Common myeloid progenitor, CD34-positive (primary cell): ENCODE measurements at places on chromosomes 5 and 9.
A peak's percentile ranks its signal among the peaks of the same experiment; 100 is the strongest.

DNA sequence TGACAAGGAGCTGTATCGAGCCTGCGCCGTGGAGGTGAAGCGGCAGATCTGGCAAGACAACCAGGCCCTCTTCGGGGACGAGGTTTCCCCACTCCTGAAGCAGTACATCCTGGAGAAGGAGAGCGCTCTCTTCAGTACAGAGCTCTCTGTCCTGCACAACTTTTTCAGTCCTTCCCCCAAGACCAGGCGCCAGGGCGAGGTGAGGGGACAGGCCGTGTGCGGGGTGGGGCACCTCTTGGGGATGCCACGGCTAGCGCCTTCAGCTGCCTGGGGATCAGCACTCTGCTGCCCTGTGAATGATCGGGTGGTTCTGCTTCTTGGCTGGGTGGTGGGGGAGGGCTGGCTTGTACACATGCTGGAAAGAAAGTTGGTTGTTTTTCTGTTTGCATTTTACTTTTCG lies 1.7 kb downstream of the NELFB start:
- no peak for DNase-seq

- no peak for DNase-seq
These were observed 160.7 kb upstream of the TRPC7 start for GRCh38 chr5:136526021-136526420.

- DNase-seq, result peak; percentile 24
These were observed 230.8 kb upstream of the NR4A3 start for GRCh38 chr9:99590840-99591239.

GRCh38 chr5:146440870-146441495 lies 6.2 kb upstream of the TCERG1 start:
- no peak for DNase-seq

- no peak for DNase-seq
These were observed 607.8 kb downstream of the PSAT1 start for GRCh38 chr9:78904686-78905085.

DNA sequence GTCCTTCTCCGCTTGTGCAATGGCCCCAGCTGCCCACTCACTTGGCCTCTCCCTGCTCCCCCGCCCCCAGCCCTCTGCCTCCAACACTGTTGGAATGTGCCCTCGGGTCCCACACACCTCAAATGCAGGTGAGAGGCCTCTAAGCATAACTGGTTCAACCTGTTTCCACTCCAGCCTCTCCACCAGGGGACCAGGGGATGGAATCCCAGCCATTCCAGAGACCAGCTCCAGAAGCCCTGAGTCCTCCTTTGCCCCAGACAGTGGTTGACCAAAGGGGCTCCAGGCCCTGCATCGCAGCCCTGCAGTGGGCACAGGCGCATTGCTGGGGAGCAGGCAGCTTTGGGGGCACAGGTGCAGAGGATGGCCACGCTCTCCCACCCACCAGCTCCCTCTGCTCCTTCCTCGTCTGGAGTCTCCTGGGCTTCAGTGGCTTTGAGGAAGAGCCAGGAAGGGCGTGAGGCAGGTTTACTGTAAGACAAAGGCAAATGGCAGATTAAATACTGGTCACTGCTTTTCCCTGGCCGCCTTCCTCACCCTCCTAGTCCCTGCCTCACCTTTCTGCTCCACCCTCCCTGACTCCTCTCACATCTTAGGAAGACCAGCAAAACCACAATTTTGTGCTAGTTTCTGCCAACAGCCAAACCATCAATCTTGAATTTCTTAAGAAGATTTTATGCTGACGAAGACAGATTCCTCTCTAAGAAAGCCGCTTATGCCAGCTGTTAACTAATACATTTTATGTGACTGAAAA lies 29.1 kb upstream of the IRX2 start:
- no peak for DNase-seq

GRCh38 chr9:73684601-73685000 lies 532.9 kb downstream of the ANXA1 start:
- no peak for DNase-seq

GRCh38 chr5:93034621-93035590 lies 546.1 kb downstream of the NR2F1-AS1 start:
- DNase-seq, result no peak

DNA sequence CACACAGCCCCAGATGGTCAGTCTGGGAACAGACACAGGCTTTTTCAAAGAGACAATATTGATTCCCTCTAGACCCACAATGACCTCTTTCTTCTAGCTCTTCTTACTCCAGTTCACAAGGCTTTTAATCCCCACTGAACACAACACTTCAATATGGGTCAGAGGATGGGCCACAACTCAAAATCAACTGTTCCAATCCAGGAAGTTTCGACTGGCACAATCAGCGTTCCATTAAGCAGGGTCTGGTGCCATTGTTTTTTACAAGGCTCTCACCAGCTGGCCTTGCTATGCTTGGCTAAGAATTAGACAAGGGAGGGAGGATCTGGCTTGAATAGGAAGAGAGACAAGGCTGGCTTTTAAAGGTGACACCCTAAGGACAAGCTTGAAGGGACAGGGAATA lies 199.4 kb upstream of the SLC24A2 start:
- no peak for DNase-seq

DNA sequence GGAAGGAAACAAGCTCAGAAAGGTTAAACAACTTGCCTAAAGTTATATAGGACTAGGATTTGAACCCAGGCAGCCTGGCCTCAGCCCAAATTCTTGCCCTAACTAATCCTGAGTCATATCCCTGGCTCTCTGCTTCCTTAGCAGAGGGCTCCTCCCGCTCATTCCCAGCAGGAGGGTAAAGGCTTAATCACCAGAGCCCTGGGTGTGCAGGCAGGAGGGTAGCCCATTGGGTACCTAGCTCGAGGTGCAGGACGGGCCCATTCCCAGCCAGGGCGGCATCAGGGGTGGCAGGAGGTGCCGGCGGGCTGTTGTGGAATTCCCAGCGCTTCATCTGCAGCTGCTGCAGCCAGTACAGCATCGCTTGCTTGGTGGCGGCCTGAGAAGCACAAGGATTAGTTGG lies 3.9 kb downstream of the TBC1D2 start:
- no peak for DNase-seq

- DNase-seq, result no peak
These were observed 383.9 kb downstream of the CTNND2 start for GRCh38 chr5:11520241-11520930.

- no peak for DNase-seq
These were observed 54.7 kb downstream of the FXN start for GRCh38 chr9:69090140-69090750.

- no peak for DNase-seq
These were observed 385.0 kb downstream of the EFNA5 start for GRCh38 chr5:107285772-107286171.

DNA sequence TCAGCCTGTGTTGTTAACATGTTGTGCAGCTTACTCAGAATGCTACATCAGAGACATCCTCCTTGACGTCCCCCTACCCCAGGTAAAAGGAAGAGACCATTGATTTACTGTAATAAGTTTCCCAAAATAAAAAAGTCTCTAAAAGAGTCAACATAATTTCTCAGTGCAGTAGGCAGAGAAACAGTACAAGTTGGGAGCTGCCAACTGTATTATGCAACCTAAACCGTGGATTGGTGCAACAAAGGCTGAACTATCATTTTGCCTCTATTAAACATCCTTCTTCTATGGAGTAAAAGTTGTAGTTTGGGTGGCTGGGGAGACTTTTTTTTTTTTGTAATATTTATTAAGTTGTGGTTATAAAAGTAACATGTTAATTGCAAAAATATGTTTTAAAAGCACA lies 208.0 kb downstream of the NR3C1 start:
- no peak for DNase-seq

GRCh38 chr5:122192497-122193496 lies 63.5 kb downstream of the ZNF474 start:
- DNase-seq, result peak; percentile 71

DNA sequence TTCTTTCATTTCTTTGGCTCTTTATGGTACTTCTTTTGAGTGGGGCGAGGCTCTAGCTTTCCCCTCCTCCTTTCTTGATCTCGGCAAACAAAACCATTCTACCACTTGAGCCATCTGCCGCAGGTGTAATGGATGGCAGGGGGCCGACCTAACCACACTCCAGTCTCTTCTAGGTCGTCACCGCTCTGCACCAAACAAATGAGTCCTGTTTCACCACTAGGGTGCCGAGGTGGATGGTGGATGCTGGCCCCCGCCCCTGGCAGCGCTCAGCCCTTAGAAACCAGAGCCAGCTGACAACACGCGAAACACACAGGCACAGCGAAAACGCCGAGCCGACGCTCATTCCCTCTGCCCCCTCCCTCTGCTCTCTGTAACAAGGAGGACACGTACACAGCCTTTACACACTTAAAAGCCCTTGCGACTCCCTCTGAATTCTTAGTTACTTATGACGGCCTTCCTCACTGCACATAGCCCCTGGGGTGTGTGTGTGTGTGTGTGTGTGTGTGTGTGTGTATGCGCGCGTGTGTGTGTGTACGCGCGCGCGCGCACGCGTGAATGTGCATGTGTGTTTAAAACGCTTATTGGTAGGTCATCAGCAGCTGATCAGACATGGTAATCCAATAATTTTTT lies 199.4 kb downstream of the MEF2C start:
- DNase-seq, result peak; percentile 84

DNA sequence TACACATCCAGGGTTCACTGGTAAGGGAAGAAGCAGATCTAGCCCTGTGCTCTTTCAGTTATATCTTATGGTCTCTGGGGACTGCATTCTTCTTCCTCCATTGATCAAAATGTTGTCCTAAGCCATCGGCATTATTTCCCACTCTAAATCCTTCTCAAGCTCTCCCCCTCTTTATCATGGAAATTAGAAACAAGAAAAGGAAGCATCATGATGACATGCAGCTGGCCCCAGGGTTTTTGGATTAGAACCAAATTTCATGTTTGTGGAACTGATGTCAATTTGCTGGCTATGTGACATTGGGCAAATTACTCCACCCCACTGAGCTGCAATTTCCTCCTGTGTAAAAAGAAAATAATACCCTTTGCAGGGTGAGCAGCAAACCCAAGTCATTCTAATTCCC lies 39.5 kb downstream of the MFAP3 start:
- DNase-seq, result no peak

GRCh38 chr5:51731421-51732029 lies 348.3 kb downstream of the ISL1 start:
- no peak for DNase-seq

DNA sequence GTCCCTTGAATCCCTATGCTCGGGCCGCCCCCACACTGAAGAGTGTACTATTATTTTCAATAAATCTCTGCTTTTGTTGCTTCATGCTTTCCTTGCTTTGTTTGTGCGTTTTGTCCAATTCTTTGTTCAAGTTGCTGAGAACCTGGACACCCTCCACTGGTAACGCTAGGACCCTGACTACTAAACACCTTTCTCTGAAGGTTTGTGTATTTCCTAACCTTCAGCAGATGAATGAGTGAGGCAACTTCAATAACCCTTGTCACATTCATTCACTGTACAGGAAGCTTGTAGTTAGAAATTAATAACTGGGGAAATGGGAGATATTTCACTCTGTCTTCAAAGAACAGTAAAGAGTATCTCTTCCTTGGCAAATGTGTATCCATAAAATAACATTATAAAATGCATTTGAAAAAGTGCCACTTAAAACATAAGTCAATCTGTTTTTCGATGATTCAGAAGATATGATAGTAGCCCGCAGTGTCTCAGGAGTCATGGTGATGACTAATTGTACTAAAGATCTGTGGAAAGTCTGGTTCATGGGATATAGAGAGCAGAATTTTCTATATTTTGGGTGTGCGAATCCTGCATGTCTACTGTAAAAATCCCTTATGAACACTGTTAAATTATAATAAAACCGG lies 43.2 kb upstream of the ANKH start:
- no peak for DNase-seq

GRCh38 chr5:86570427-86571083 lies 47.2 kb upstream of the COX7C start:
- no peak for DNase-seq

DNA sequence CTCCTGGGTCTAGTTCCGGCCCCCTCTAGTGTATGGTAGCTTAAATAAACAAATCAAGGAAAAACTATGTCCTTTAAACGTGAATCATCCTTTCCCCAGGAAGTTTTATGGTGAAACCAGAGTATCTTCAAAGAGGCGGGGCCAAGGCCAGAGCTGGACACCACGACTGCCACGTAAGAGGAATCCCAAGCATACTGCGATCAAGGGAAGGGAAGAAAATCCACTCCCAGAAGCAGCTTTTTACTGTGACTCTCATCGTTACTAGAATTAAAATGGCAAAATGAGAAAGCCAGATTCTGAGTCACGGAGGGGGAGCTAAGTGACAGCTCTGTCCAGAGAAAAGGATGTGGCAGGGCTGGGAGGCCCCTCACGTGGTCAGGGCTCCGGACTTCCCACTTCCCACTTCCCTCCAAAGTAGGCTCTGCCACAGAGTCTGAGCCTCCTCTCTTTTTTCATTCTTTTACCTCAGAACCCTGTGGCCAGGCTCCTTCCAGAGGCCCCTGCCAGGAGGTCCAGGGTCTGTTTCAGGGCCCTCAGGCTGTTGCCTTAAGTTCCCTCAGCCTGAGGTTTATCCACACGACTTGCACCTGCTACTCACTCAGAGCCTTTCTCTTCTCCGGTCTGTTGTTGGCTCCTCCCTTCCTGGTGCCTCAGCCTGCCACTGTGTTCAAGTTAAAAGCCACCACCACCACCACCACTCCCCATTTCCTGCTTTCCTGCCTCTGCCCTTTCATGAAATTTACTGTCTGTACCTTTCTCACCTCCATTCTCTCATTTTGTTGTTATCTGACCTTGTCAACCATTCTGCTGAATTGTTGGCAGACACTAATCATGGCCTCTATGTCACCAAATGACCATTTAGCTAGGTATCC lies 1.4 kb upstream of the GLRX start:
- peak; percentile 66 for DNase-seq

DNA sequence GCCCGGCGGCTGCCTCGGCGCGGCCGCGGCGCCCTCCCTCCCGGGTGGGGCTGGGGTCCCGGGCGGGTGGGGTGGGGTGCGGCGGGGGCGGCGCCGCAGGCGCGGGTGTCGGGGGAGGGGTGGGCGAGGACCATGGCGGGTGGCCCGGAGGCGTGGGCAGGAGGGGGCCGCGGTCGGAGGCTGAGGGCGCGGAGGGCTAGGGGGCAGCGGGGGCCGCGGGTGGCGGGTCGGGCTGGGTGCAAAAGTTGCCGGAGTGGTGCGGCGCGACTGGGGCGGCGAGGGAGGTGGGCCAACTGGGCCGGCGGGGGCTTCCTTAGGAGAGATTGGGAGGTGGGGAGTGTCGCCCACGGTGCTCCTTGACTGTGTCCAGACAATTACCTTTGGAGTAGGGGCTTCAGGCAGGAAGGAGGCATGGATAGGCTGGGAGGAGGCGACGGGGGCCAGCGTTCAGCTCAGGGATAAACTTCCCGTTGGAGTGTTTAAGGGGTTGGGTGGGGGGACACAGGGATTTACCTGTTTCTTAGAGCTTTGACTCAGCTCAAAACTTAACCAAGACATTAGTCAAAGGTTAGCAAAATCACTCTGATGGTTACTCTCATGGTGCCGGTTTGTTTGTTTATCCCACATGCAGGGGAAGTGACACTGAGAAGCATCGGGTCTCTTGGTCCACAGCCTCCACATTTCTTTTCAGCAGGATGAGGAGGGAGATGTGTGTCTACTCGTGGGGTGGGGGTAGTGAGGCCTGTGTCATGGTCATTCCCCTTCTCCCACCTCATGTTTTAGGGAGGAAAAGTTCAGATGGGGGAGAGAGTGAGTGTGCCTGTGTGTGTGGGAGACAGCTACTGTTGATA lies 859 bp downstream of the CSNK1G3 start:
- peak; percentile 54 for DNase-seq
